EH (cell line): ENCODE measurements at places on chromosomes 5 and 9.

GRCh38 chr9:726005-726404, 115.5 kb upstream of the DMRT1 start:
- no peak for DNase-seq

DNA sequence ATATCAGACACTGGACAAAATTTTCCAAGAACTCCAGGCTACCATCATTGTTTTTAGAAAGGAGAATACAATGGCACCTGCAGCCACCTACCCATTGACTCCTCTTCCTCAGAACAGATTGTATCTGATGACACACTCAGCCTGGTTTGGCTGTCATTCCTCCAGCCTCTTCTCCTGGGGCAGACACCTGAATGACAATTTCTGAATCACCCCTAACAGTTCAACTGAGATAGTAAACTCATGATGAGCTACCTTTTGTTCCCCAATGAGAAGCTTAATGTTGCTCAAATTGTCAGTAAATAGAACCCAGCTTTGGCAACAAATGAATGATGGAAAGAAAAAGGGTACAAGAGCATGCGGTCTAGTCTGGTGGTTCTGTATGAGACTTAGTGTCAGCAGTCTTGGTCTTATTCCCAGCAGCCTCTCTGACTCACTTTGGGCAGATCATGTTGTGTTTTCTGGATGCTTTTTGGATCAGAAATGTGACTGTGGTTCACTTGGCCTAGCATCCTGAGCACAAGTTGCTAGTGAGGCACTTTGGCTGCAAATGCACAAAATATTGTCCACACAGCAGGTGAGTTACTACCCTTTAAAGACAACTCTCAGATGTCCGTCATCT, 78.3 kb downstream of the MAMDC2 start:
- peak; percentile 46 for DNase-seq

DNA sequence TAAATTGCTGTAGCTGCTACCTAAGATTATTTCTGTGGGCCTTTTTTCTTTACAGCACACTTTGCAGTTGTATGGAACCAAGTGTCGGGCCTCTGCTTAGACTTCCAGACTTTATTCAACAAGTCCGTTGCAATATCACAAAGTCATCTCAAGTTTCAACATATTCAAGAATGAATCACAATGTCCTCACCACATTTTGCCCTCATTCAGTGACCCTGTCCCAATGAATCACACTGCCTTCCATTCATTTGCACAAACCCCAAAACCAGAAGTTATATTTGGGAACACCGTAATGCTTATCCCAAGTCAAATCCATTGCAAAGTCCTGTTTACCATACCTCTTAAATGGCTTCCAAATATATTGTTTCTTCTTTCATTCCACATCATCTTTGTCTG, 439.6 kb downstream of the CSNK1G3 start:
- DNase-seq = peak; percentile 86

- no peak for DNase-seq
Observed at GRCh38 chr9:129604766-129605163, 16.1 kb downstream of the C9orf50 start.

DNA sequence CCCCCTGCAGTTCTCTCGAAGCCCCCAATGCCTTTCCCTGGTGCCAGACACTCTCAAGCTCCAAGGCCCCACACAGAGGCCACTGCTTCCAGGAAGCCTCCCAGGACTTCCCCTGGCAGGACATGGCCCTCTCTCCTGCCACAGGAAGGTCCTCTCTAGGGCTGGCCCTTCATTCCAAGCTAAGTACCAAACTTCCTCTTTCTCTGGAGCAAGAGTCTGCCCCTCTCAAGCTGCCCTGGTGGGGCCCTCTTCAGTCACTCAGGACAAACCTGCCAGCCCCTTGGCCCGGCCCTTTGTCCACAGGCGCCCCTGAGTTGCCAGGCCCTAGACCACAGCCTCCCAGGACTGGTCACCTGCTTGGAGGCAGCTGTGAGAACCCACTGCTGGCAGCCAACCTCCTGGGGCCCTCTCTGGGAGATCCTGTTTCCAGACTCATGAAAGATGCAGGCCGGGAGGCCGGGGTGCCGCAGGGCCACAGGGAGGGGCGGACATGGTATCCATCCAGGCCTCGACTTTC, 6.6 kb downstream of the NINJ1 start:
- peak; percentile 24 for DNase-seq

DNA sequence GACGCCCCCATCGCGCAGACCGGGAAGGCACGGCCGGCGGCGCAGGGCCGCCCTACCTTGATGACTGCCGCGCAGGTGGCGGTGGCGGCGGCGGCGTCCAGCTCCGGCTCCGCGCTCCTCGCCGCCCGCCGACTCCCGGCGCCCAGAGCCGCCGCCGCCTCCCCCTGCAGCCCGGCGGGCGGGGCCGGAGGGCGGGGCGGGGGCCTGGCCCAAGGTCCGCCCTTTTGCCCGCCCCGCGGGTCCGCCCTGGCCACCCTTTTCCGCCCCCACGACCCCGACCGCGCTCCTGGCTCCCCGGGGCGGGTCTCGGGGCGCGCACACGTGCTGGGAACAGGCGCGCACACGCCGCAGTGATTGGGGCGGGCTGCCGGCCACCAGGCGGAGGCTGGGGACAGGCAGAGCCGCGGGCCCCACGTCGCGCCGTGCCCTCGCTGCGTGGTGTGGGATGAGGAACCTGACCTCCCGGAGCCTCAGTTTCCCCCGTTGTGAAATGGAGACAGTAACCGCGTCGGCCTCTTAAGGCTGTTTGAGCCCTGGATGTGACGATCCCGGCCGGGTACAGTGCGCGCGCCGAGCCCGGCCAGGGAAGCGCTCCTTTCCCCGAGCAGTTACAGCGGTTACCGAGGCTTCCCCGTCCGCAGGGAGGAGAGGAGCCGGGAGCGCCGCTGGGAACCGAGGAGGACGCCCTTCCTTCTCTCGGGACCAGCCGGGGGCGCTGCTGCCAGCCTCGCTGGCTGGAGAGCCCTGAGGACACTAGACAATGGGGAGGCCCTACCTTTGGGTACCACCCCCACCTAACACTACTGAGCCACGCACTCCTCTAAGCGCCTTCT, at the start of gene CORO2A:
Gene CORO2A (minus strand): TSS at position 135 of the 833 bp plus-strand sequence. CDS start 34,977 bp downstream, outside the sequence.
- DNase-seq = peak; percentile 78

- peak; percentile 88 for DNase-seq
Observed at GRCh38 chr9:111148052-111149017, 110.1 kb upstream of the LPAR1 start.

DNA sequence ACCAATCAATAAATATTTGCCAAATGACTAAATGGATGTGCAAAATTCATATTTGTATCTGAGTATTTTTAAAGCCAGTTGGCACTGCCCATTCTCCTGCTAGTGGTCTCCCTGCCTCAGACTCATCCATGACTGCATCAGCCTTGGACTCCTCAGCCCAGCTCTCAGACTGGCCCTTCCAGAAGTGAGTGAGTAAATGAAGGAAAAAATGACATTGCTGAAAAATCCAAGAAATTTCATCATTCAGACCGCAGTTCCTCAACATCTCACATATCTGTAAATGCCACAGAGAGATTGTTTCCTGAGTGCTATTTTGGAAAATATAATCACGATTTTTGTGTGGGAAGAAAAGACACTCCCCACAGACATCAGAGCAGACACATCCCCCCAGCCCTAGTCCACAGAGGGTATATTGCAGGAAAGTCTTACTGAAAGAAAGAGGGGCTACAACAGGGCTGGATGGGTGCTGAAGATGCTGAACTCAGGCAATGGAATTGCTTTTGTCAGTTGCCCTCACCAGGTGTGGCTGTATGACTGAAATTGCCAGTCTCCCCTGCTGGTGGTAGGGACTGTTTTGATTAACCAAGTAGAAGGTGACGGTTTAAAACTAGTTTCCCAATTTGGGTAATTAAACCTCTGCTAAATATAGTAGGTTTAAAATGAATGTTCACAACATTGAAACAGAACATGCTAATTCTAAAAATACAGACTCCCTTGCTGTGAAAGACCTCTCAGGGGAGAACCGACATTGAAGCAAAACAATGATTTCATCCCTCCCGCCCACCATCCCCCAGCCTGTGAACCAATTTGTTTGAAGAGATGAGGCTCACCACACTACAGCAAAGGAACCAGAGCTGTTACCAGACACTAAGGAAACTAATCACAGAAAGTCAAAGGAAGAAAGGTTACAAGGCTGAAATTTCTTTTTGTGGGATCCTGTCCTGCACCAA, 158.8 kb downstream of the DEPDC1B start:
- DNase-seq = peak; percentile 35

GRCh38 chr5:131081913-131082488, 83.1 kb downstream of the HINT1 start:
- DNase-seq = no peak

GRCh38 chr9:106127776-106128175, 433.4 kb downstream of the TMEM38B start:
- no peak for DNase-seq

DNA sequence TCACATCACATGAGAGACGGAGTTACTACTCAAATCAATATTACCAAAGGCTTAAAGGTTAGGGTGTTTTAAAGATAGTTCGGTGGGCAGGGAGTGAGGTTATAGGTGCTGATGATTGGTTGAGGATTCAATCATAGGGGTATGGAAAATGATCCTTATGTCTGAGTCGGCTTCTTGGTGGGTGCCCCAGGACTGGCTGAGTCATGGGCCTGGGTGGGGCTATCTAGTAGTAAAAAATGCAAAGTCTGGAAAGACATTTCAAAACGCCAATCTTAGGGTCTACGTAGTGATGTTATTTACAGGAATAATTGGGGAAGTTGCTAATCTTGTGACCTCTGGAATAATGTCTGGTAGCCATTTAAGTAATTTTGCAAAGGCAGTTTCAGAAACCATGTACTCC, 15.2 kb upstream of the SPIN1 start:
- DNase-seq = no peak

GRCh38 chr5:176781054-176781375, 29.3 kb upstream of the UNC5A start:
- DNase-seq = no peak

- DNase-seq = peak; percentile 28
Observed at GRCh38 chr5:57566914-57567313, 84.3 kb upstream of the ACTBL2 start.
